ENCODE measurements at places on chromosomes 5 and 9. TPM values are rescaled to one million over a fixed set of nuclear protein-coding genes. Genes with fewer than 3 reads are reported as not detected.

Gene ACOT12
- total RNA-seq, result not detected

Gene NDFIP1
- total RNA-seq, result 39.2 TPM

Gene AK1
- total RNA-seq, result 20.4 TPM

Gene DNM1
- 1.9 TPM for total RNA-seq

Gene ANKRD18B
- total RNA-seq, result 10.8 TPM

Gene PCDHGA9
- total RNA-seq, result 5.3 TPM

Gene TMEM252
- not detected for total RNA-seq

Gene MLANA
- not detected for total RNA-seq

Gene SLC30A5
- 43.5 TPM for total RNA-seq

Gene PCDH1
- 54.9 TPM for total RNA-seq

Gene IFNB1
- not detected for total RNA-seq

Gene COL23A1
- 1.5 TPM for total RNA-seq

Gene ZNG1C
- 14.9 TPM for total RNA-seq

Gene DOCK8
- total RNA-seq, result 21.6 TPM

Gene CDKN2B-AS1
- total RNA-seq, result 1.1 TPM

Gene MAMDC4
- 2.9 TPM for total RNA-seq

Gene CAST
- 373 TPM for total RNA-seq

Gene C1QTNF3
- 0.53 TPM for total RNA-seq

Gene CPLANE1
- total RNA-seq, result 8.0 TPM

Gene PCDHGC5
- total RNA-seq, result 1.7 TPM

Gene SV2C
- total RNA-seq, result 0.26 TPM

Gene CDC20B
- total RNA-seq, result not detected

Gene SPAAR
- total RNA-seq, result 0.22 TPM

Gene CDH10
- total RNA-seq, result not detected

Gene ERAP2
- total RNA-seq, result 14.1 TPM

Gene FABP6
- total RNA-seq, result not detected

Gene PCDHA9
- total RNA-seq, result not detected

Gene OLFM1
- 8.2 TPM for total RNA-seq

Gene PARP8
- total RNA-seq, result 14.4 TPM

Gene PRELID1
- 124 TPM for total RNA-seq

Gene CYLC2
- not detected for total RNA-seq

Gene KIF24
- 1.5 TPM for total RNA-seq

Gene DMRT3
- total RNA-seq, result not detected

Gene RNF180
- 2.7 TPM for total RNA-seq

Gene TEX48
- total RNA-seq, result not detected

Gene ITK
- 5.1 TPM for total RNA-seq

Gene DAB2IP
- total RNA-seq, result 43.9 TPM

Gene LCN12
- total RNA-seq, result not detected

Gene PTGR1
- 304 TPM for total RNA-seq

Gene PTGES
- total RNA-seq, result 11.3 TPM

Gene TRUB2
- total RNA-seq, result 15.6 TPM

Gene C9orf152
- total RNA-seq, result 0.95 TPM

Gene CMYA5
- total RNA-seq, result 0.11 TPM

Gene FST
- 1.6 TPM for total RNA-seq

Gene PLEKHG4B
- 1.2 TPM for total RNA-seq

Gene ADAMTSL2
- total RNA-seq, result 1.6 TPM

Gene PCDHA3
- total RNA-seq, result 0.09 TPM

Gene SH3PXD2B
- 12.8 TPM for total RNA-seq

Gene GRIA1
- total RNA-seq, result not detected

Measured in esophagus squamous epithelium (tissue), 5 donors.